ENCODE measurements at places on chromosomes 5 and 9.
A peak's percentile ranks its signal among the peaks of the same experiment; 100 is the strongest.

DNA sequence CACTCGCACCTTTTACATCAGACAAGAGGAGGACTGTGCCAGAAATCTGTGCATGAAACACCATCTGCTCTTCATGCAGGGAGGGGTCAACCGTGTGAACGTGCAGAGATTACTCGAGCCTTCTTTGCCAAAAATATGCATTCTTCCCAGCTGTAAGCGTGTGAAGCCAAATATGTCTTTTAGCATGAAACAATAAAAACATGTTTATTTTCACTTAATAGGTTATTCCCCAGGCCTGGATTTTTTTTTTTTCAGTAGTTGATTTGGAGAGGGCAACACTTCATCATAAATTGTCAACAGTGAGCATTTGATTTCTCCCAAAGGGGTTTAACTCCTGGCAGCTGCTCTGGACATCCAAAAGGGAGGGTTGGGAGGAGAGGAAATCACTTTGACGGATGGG is 23.8 kb downstream of the PLAC8L1 start:
- peak; percentile 22 for DNase-seq

DNA sequence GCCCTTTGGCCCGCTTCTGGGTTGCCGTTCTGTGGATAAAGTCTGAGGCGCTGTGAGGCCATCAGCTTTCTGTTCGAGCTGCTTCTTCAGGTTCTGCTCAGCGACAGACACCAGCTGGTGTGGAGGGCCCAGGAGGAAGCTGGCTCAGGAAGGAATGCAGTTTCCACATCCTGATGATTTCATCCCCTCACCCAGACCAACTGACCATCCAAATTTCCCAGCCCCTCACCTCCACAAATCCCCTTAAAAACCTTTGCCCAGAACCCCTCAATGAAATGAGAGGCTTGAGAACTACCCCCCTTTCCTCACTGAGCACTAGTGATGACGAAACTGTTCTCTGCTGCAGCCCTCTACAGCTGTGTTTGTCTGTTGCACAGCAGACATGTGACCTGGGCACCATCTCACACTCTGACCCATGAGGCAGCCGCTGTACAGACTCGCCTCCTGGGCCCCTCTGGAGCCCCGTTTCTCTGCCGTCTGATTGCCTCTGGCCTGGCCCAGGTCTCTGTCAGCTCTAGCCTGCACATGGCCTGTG is 45.4 kb downstream of the SPATA31C2 start:
- peak; percentile 17 for DNase-seq

GRCh38 chr5:28707706-28708105 is 1669.3 kb upstream of the CDH9 start:
- peak; percentile 18 for DNase-seq

GRCh38 chr9:125854553-125855275 is 107.5 kb downstream of the PBX3 start:
- DNase-seq: peak; percentile 10

Data from fibroblast of upper back skin (primary cell).